Stimulated activated CD4-positive, alpha-beta T cell treated with anti-CD3 and anti-CD28 coated beads, Interleukin-1b, Interleukin-23, amount 100 ng/mL, for 1 hour (primary cell): ENCODE measurements at places on chromosomes 7 and 10.

DNA sequence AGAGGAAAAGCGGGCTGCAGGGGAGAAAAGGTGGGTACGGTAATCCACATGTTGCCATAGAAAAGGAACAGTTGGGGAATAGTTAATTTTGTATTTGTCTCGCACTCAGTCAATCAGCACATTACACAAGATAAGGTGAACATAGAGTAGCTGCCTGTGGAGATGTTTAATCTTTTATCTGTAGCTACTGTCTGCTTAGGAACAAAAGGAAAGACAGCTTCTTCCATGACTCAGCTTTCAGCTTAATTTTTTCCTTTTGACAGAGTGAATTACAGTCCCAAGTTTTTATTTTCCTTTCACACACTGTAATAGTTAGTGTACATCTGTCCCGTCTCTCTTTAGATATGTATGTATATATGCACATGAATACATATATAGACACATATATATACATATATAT is 39.3 kb upstream of the PODXL start:
- DNase-seq = no peak

GRCh38 chr10:93893646-93894515 is at the start of gene SLC35G1:
SLC35G1 (plus strand) TSS chr10:93893978; CDS start chr10:93894034, 56 bp downstream.
- peak; percentile 47 for DNase-seq

DNA sequence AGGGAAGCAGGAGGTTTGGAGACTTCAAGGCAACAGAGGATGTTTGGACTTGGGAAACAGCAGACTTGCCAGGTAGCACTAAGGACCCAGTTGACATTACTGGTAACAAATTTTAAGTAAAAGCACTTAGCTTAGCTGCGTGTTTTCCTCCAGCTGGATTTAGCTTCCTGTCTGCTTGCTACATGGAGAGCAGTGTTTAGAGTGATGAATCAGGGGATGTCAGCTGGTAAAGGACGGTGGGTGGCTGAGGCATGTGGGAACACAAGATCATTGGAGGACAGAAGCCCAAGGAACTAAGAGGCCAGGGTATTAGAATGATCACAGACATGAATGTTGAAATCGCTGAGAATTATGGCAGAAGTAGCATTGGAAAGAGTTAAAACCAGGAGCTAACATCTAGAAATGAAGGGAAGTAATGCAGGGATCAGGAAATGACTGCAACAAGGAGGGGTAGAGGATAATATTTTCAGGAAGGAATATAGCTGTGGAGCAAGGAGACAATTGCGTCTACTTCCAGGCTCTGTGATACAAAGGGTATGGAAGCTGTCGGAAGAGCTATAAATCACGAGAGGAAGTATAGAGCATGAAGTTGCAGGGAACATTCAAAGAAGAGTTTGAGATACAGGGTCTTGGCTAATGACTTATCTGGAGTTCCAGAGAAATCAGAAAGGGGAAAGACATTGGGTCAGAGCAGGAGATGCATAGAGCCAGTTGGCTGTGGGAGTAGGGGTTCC is 34.4 kb downstream of the CALD1 start:
- no peak for DNase-seq

DNA sequence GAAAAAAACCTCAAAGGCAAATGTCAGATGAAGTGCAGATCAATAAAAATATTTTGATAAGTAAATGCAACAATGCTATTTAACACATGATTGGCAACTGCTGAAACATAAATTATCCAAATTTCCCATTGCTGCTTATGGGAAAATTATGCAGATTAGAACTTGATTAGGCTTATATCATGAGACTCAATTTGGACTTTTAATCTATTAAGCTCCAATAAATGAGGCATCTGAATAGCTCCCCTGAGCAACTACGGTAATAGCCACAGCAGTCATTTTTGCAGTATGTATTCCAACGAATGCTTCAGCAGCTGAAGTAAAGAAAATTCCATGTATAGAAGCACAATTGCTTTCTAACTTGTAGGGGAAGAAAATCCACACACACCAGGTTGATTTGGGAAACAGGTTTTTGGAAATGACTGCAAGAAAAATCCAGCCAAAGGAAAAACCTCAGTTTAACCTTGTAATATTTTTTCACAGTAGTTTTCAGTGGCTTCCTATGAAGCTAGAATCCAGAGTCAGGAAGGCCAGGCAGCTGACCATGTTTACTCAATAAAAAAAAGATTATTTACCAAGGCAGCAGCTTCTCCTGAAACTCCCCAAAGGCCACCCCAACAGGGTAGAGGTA is 716.1 kb downstream of the KCNMA1 start:
- DNase-seq = no peak

DNA sequence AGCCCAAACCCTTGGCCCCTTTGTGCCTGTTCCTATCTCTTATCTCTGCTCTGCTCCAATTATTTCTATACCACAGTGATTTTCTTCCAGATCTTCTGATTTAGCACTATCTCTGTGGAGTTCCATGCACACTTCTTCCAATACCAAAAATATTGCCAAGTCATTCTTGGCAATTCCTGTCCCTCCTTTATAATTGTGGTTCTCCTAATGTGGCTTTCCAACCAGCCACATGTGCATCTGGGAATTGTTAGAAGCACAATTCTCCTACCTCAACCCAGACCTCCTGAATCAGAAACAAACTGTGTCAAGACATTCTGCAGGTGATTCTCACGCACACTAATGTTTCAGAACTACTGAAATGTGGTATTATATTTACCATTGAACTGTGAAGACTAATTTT is 447.8 kb upstream of the IGFBP3 start:
- no peak for DNase-seq

DNA sequence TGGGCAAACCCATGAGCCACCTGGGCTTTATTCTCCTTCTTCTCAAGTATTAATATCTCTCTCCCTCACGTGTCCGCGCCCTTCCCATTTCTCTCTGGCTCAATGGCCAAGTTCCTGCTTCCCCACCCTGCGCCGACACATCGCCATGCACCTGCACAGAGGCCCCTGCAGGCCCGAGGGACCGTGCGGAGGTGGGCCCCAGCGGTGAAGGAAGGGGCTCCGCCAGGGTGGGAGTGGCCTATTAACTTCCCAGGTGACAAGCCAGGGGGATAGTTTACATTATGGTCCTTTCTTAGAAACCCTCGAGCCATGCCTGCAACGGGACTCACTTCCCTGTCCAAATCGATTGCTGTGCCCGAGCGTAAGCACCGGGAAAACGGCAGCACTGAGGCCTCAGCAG is 110.0 kb upstream of the ADARB2 start:
- DNase-seq = no peak

- DNase-seq = no peak
Measured at GRCh38 chr7:151880688-151881087, 3.8 kb upstream of the PRKAG2 start.

GRCh38 chr10:52783726-52784125 is 11.1 kb upstream of the MBL2 start:
- DNase-seq = no peak

GRCh38 chr7:27763983-27764508 is 24.1 kb downstream of the TAX1BP1 start:
- DNase-seq = no peak

GRCh38 chr7:96526496-96526895 is 183.2 kb downstream of the SEM1 start:
- no peak for DNase-seq

GRCh38 chr10:95783741-95784140 is 27.8 kb downstream of the ENTPD1 start:
- no peak for DNase-seq

- DNase-seq = no peak
Measured at GRCh38 chr7:77269360-77270093, 69.9 kb upstream of the FGL2 start.

DNA sequence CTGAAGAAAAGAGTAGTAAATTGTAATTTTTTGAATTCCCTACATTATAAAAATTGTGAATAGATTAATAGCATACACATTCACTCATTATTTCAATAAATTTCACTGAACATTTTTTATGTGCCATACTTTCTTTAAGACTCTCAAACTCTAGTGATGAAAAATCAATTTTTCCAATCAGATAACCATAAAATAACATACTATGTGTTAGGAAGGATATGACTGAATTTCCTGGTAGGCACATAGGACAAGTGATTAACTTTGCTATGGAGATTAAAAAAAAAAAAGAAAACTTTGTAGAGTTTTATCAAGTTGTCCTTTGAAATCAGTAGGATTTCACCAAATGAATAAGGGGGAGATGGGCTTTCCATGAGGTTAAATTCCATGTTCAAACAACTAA is 1597.3 kb upstream of the LRRTM3 start:
- DNase-seq = no peak

DNA sequence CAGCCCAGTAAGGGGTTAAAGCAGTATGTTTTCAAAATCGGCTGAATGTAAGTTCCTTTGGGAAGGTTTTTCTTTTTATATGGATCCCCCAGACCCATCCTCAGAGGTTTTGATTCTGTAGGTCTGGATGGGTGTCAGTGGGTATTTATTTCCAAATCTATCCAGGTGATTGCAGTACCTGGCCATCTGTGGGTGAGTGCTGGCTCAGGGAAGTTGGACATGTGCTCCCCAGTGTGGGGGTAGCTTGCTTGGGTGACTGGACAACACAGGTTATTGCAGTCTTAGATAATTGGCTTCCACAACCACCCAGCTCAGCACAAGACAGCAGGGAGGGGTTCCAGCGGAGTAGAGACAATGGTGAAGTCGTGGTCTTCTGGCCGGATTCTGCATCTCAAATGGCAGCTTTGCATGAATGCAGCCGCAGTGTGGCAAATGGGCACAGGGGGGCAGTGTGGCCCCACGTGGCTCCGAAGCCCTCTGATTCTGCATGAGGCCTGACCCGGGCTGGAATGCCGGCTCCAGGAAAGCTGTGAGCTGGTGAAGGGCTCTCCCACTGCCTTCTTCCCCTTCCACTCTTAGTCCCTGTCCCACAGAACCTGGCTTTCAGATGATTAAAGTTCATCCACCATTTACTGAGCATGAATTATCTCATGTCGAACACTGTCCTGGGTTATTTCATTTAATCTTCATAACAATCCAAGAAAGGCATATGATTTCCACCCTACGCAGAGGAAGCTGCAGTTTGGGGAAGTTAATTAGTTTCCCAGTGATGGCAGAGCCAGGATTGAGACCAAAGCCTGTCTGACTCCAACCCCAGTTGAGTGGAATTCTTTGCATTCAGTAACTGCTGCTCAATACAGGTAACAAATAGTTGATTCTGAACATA is 64.5 kb upstream of the SYPL1 start:
- peak; percentile 25 for DNase-seq

- DNase-seq = no peak
Measured at GRCh38 chr7:35817930-35818329, 17.1 kb downstream of the SEPTIN7 start.

DNA sequence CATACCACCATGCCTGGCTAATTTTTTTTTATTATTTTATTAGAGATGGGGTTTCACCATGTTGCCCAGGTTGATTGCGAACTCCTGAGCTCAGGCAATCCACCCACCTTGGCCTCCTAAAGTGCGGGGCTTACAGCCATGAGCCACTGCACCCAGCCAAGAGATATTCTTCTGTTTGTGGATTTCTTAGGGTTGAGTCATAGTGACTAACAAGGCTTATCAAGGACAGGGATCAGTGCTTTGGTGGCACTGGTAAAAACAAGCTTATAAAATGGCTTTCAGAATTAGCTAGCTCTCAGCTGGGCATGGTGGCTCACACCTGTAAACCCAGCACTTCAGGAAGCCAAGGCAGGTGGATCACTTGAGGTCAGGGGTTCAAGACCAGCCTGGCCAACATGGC is 122.4 kb downstream of the ZNF248 start:
- DNase-seq = no peak

DNA sequence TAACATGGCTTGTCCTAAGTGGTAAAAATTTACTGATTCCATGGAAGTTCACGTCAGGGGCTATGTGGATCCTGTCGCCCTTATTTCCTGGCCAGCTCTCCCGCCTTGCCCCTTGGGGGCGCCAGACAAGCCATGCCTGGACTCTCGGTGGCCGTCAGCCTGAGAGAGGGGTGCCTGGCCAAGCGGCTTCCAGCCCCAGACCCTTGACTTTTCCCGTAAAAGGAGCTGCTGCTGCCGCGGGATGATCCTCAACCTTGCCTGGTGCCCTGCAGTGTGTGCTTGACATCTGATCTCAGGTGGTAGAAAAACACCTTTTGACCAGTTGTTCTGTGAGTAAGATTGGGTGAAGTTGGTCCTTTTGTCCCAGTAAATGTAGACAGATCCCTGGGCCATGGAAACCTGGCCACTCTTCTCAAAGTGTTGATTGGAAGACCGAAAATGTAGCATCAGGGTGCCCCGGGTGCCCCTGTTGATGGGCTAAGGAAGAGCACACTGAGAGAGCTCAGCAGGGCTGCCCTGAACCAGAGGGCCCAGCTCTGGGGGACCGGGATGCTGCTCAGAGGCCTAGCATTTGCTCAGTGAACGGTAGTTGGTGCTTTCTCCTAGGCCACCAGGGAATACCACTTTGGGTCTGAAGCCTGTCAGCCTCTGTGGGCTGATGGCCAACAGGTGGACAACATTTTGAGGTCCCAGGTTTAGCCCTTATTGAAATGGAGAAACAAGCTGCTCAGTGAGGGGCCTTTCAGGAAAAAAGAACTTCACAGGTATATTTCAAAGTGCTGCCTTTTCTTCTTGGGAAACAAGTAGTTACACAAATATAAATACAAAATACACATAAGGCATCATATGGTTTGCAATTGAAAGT is 162.5 kb downstream of the LRMDA start:
- DNase-seq = no peak

DNA sequence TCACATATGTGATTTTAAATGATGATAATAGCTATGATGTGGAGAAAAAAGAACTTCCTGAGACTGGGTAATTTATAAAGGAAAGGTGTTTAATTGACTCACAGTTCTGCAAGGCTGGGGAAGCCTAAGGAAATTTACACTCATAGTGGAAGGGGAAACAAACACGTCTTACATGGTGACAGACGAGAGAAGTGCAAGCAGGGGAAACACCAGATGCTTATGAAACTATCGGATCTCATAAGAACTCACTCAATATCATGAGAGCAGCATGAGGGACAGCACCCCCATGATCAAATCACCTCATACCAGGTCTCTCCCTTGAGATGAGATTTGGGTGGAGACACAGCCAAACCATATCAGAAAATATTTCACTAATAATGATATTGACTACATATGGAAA is 4.1 kb upstream of the LIPN start:
- DNase-seq = no peak

DNA sequence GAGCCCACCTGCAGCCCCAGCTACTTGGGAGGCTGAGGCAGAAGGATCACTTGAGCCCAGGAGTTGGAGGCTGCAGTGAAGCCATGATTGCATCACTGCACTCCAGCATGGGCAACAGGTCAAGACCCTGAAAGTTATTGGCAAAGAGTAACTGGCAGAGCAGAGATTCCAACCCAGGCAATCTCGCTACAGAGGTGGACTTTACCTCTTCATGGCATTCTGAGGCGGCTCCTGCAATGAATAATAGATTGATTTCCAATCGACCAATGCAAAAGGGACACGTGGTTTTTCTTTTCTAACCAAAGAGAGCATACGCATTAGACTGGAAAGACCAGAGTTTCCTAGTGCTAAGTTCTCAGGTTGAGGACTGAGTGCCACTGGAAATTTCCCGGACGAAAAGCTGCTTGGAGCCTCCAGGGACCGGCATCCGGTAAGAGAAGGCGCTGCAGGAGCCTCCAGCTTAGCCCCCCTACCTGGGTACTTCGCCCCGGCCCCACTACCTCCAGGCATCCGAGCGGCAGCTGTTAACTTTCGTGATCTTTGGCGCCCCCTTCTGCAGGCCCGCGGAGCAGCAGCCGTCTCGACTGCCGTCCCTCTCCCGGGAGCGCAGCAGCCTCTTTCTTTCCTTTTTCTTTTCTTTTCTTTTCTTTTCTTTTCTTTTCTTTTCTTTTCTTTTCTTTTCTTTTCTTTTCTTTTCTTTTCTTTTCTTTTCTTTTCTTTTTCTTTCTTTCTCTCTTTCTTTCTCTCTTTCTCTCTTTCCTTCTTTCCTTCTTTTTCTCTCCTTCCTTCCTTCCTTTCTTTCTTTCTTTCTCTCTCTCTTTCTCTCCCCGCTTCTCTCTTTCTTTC is 4.1 kb downstream of the MBLAC1 start:
- DNase-seq = peak; percentile 72
